ENCODE measurements at places on chromosomes 12 and 14. TPM values are rescaled to one million over a fixed set of nuclear protein-coding genes. Genes with fewer than 3 reads are reported as not detected.
A peak's percentile ranks its signal among the peaks of the same experiment; 100 is the strongest.

GRCh38 chr12:50547742-50548141, 43.0 kb downstream of the DIP2B start:
- no peak for DNase-seq

The CCND2 gene
- 151 TPM for total RNA-seq

The SYNE3 gene
- total RNA-seq: 47.7 TPM

The ANKRD33 gene
- not detected for total RNA-seq

DNA sequence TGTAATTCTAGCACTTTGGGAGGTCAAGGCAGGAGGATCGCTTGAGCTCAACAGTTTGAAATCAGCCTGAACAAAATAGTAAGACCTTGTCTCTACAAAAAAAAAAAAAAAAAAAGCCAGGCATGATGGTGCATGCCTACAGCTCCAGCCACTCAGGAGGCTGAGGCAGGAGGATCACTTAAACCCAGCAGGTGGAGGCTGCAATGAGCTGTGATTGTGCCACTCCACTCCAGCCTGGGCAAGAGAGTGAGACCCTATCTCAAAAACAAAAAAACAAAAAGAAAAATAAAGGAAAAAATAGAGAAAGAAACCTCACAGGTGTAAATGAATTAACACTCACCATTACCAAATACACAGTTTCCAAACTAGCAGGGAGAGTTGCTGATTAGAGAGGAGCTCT, 34.2 kb upstream of the TUBA1A start:
- DNase-seq: no peak

DNA sequence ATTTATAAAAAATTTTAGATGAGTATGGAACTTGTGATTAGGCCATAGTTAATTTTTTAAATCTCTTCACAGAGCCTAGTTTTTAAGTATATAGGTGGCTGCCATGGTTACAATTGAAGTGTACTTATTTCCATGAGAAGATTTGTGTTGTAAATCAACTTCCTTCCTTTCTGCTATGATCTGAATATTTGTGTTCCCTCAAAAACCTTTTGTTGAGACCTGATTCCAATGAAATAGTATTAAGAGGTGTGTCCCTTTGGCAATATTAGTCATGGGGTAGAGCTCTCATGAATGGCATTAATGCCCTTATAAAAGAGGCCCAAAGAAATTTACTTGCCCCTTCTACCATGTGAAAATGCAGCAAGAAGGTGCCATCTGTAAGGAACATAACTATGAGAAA, 28.8 kb downstream of the ETNK1 start:
- DNase-seq: no peak

The TRIM9 gene
- 0.44 TPM for total RNA-seq

GRCh38 chr14:92437309-92437708, 76.3 kb upstream of the RIN3 start:
- DNase-seq: no peak

The FAM90A1 gene
- total RNA-seq: not detected

- no peak for DNase-seq
These were observed 63.7 kb downstream of the TMEM117 start for GRCh38 chr12:43899574-43899973.

GRCh38 chr14:54881235-54881760, 21.3 kb downstream of the GCH1 start:
- peak; percentile 65 for DNase-seq

- DNase-seq: no peak
These were observed 1.3 kb upstream of the DYNC1H1 start for GRCh38 chr14:101963052-101963451.

- DNase-seq: peak; percentile 5
These were observed 394.6 kb downstream of the AEBP2 start for GRCh38 chr12:19833775-19834501.

The NEMP1 gene
- 27.2 TPM for total RNA-seq

The PLA2G1B gene
- total RNA-seq: not detected

DNA sequence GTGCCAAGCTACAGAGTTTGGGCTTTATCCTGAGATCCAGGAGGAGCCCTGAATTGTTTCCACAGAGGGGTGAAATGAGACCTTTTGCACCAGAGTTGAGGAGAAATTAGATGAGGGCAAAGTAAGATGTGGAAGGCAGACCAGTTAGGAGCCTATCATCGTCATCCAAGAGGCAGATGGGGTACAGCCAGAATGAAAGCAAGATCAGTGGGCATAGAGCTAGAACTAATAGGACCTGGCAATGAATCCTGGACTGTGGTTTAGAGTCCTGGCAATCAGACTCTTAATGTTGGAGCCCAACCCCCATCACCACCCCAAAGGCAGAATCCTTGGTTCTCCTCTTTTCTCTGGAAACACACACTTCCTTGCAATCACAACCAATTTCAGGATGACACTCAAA, 166.6 kb upstream of the HMGA2 start:
- no peak for DNase-seq

DNA sequence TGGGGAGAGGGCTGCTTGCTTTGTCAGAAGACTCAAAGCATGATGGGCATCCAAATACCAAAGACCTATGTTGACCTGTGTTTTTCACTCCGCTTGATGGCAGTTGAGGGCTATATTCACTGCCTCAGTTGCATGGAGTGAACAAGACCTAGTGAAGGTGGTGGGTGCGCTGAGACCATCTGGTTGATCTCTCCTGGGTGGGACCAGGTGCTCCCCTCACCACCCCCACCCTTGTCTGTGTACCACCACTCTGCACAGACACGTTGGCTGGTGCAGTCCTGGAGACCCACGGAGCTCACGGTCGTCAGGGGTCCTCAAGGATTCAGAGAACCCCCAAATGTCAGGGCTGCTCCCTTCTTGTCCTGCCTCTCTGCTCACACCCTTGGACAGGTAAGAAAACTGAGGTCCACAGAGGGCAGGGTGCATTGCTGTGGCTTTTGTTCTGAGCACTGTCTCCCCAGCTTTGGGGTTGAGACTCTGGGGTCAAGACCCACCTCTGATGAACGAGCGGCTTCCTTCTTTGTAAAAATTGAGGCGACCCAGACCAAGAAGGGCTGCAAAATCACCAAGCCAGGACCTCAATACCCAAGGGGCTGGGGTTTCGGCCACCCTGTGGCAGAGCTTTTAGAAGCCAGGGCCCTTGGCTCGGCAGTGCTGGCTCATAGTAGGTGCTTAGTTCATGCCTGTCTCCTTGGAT, 166.3 kb upstream of the RTL1 start:
- DNase-seq: no peak

The VRTN gene
- total RNA-seq: not detected

GRCh38 chr14:80979951-80980350, 24.5 kb downstream of the TSHR start:
- DNase-seq: no peak

DNA sequence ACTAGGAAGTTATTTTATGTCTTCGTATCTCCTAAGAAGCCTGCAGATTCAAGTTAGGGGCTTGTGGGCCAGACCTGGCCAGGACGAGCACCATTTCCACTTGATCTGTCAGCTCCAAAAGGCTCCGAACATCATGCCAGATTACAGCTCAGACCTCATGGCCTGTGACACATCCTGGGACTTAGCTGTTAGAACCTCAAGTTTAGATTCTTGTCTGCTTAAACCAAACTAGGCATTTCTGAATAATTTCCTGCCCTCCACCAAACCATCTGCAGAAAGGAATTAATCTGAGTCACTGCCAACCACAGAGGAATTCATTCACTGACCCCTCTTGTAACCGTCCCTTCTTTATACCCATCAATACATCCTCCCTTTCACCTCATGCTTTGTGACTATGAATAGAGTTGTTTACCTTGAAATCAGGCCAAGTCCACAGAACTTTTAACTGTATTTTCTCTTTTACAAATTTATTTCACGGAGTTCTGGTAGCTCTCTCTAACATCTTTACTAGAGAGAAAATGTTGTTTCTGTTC, 120.3 kb downstream of the FBXL14 start:
- DNase-seq: no peak

- DNase-seq: no peak
These were observed 24.0 kb upstream of the PKP2 start for GRCh38 chr12:32920506-32921085.

DNA sequence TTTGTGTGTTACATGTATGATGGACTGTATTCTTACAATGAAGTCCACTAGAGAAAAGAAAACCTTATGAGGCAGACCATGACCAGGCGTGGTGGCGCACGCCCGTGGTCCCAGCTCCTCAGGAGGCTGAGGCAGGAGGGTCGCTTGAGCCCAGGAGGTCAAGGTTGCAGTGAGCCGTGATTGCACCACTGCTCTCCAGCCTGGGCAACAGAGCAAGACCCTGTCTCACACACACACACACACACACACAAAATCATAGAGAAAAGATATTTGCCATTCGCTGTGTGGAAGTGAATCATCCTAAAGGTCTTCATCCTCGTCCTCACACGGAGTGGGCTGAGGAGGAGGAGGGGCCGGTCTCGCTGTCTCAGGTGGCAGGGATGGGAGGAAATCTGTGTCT, 32.3 kb downstream of the LRCOL1 start:
- no peak for DNase-seq

DNA sequence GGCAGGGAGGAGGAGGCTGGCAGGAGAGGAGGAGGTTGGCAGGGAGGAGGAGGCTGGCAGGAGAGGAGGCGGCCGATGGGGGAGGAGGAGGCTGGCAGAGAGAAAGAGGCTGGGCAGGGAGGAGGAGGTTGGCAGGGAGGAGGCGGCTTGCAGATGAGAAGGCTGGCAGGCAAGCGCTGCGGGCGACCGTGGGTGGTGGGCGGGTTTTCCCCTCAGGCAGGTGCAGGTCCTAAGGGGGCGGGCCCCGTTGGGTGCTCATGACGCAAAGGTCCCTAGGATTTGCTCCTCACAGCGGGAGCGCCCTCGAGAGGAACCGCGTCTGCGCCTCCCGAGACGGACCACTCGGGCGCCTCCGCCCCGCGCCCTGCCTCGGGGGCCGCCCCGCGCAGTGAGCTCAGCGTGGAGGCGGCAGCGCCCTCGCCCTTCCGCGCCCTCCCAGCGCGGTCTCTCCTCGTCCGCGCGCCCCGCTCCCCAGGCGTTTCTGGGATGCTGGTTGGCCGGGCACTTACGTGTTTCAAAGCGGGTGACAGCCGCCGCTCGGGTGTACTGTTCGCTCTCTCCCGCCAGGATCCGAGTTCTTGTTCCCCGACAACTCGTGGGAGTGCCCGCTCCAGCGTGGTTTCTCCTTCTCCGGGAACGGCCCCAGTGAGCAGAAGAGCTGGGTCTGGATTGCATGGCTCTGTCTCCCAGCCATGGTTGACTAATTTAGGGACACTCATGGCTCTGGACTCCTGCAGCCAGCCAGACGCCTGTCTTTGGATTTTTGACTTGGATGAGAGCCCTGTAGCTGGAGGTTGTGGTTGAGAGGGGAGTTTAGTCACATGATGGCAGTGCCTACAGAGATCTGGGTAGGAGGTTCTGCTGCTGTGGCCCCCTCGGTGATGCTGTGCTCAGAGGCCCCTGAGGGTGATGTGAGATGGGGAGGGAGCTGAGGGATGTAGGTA, 64.1 kb upstream of the PPP4R3A start:
- peak; percentile 43 for DNase-seq

GRCh38 chr12:47317175-47317915, 237.6 kb upstream of the AMIGO2 start:
- DNase-seq: peak; percentile 27

- no peak for DNase-seq
These were observed 108.8 kb downstream of the PRKCH start for GRCh38 chr14:61430066-61430757.

DNA sequence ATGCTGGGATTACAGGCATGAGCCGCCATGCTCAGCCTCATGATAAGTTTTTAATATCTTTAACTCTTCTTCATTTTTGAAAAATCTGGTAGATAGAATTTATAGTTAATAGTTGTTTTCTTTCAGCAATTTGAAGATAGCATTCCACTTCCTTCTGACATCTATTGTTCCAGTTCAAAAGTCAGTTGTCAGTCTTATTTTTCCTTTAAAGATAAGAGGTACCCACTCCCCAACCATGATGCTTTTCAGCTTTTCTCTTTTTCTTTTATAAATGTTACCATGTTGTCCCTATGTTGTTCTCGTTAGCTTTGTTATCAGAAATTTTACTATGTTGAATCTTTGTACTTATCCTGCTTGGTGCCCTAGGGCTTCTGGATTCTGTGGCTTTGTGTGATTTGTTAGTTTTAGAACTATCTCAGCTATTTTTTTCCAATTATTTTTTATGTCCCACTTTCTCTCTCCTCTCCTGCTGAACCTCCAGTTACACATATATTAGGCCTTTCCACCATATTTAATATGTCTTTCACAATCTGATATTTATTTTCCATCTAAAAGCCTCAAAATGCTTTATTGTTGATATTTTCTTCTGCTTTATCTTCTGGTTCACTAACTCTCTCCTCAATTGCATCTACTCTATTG, 181.6 kb upstream of the FOXN3 start:
- DNase-seq: peak; percentile 3

- no peak for DNase-seq
These were observed 245.5 kb downstream of the RBM19 start for GRCh38 chr12:113720629-113721028.

The TPI1 gene
- total RNA-seq: 164 TPM

The KRT75 gene
- not detected for total RNA-seq

DNA sequence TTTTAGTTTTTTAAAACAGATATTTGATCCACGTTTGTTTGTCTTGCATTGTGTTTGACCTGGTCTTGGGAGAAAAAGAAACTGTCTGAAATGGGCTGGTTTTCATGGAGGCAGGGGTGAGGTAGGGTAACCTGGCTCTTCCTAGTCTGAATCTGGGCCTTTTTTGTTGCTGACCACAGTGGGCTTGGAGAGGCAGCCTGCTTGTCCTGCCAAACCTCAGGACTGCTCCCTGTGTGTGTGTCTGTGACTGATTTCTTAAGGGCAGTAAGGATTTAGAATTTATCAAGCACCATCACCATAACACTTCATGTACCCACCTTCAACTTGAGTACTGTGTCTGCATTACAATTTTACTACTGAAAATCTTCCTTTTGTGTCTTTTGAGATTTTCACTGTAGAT, 28.5 kb downstream of the DAAM1 start:
- no peak for DNase-seq

The BICDL1 gene
- 143 TPM for total RNA-seq

- DNase-seq: no peak
These were observed 867.4 kb downstream of the TMEM121 start for GRCh38 chr14:106393742-106394141.
